Stimulated activated CD4-positive, alpha-beta T cell treated with anti-CD3 and anti-CD28 coated beads, TNF-alpha, amount 100 ng/mL, for 1 hour (primary cell): ENCODE measurements at places on chromosomes 12 and 14.

DNA sequence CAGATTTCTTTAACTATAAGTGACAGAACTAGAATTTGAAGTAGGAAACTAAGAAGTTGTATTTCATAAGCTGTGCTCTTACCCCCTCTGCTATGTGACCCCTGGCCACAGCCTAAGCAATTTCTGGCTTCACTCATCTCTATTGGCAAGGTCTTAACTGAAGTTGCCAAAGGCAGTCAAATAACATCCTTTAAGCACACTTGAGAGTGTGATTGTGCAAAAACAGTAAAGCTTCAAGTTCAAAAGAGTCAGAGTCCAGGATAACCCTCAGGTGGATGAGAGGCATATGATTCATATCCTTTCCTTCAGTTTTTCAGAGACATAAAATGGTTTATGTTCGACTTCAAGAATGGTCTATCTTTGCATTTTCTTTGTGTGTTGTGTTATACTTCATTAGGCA, 45.2 kb downstream of the GRIP1 start:
- DNase-seq: no peak

DNA sequence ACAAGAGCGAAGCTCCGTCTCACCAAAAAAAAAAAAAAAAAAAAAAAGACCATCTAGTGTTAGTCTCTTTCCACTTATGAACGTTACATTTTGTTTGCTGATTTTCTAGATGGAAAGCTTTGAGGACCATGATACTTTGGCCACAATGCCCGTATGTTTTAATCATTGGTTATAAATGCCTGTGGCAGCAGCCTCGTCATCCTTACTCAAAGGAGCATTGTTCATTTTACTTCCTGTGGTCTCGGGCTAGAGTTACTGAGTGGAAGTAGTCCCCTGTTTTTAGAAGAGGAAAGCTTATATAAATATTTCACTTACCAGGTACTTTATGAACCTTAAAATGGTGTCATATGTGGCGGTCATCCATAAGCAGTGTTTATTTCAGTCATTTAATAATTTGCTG, 359.9 kb downstream of the AEBP2 start:
- no peak for DNase-seq

DNA sequence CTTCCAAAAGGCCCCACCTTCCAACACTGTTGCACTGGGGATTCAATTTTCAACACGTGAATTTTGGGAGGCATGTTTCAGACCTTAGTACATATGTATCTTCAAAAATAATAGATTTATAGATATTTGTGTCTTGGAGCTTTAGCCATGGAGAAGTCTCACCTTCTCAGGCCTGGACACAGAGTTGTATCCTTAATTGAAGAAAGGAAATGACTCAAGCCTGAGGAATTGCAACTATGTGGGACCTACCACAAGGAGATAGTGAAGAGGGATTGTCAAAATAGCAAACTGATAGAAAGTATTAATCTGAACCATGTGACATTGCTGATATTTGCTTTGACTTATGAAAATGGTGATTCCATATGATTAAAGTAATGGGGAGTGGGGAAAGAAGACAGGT, 89.8 kb downstream of the ACSS3 start:
- DNase-seq: no peak

- DNase-seq: no peak
Measured at GRCh38 chr14:24289649-24290280, 9.8 kb downstream of the DHRS1 start.

GRCh38 chr14:101559624-101560533, 1.4 kb upstream of the DIO3 start:
- no peak for DNase-seq

- DNase-seq: no peak
Measured at GRCh38 chr14:50791201-50791600, 39.8 kb downstream of the NIN start.

DNA sequence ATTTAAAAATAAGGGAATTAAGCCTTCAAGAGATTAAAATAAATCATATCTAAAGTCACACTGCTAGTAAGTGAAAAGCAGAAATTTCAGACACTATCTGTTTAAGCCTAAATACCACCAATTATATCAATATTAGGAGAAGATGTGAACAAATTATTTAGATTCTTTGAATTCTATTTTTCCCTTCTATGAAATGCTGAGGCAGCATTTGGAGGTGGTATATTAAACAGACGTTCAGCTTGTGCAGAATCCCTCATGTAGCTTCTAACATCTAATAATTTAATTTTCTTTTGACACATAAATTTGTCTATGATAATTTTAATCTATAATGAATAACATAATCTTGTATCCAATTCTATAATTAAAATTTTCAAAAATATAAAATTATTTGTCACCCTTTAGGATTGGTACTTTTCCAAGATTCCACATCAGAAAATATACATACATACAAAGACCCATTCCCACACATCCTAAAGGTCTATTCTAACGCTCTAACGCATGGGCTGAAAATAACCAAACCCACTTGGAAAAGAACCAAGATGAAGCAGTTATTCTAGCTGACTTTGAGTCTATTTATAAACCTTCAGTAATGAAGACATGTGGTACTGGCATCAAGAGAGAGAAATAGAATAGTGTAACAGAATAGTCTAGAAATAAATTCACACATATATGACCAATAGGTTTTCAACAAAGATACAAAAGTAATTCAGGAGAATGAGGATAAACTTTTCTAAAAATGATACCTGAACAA, 751.8 kb downstream of the GALC start:
- DNase-seq: no peak

GRCh38 chr14:80078501-80078900, 132.8 kb downstream of the DIO2 start:
- DNase-seq: no peak

DNA sequence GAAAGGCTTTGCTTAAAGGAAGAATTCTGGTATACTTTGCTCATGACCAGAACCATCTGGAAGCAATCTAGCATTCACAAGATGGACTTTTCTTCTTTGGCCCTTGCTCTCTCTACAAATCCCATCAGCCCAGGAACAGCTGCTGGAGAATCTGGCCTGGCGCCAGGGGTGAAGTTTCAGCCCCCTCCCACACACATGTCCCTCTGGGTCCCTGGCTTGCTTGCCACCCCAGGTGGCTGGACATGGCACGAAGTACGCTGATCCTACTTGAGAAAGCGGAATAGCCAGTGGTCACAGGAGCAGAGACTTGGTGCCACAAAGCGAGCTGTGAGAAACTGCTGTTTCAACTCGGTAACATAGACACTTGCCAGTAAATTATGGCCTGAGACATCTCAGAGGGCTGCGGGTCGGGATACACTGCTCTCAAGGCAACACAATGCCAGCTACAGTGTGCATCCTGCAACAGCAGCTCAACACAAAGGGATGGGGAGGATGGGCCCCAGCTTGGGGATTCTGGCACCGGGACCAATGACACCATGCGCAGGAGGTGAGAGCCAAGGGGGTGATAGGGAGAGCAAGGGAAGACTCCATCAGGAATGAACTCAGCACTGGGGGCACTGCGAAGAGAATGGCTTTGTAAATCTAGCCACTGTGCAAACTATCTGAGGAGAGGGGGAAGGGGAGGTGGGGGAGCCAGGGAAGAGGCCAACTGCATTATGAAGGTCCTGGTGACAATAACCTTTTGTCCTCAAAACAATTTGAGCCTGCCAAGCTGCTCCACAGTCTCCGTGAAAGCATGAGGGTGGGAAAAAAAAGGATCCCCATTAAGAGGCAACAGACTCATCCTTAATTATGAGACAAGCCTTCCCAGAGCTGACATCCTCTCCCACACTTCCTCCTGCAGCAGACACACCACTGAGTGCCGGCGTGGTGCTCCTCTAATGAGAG, 219.9 kb downstream of the PPM1H start:
- no peak for DNase-seq

DNA sequence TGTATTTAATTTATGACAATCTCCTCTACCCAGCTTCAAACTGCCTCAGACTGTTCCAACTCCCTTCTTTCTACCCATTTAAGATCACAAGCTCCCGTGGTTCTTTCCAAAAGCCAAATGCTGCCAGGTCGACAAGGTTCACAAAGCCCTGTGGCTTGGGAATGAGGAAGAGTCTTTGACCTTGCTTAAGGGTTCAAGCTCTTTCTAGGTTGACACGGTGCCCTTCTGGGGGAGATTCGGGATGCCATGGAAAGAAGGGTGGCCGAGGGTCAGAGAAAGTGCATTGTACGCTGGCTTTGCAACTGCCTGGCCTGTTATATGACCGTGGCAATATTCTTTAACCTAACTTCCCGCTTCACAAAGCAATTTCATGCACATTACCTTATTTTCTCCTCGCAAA, 239.3 kb downstream of the ANO2 start:
- no peak for DNase-seq

- DNase-seq: no peak
Measured at GRCh38 chr12:112826011-112826410, 34.5 kb downstream of the RPH3A start.

DNA sequence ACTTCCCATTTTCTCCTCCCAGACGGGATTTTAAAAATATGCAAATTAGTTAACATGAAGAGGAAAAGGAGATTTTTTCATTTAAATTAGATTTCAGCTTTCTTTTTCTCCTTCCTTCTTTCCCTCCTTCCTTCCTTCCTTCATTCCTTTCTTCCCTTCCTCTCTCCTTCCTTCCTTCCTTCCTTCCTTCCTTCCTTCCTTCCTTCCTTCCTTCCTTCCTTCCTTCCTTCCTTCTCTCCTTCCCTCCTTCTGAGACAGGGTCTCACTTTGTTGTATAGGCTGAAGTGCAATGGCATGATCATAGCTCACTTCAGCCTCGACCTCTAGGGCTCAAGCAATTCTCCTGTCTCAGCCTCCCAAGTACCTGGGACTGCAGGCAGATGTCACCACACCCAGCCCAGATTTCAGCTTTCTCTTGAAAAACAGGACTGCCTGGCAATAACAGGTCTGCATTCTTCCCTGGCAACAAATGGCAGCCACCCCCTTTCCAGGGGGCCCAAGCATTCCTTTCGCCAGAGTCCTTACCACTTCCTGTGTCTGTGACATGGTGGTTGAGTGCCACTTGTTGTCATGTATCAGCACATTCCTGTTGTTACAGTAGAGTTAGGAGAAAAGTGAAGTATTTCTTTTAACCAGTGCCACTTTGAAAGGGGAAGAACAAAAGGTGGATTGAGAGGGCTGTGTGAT, 119.1 kb downstream of the PTPN11 start:
- DNase-seq: no peak

- no peak for DNase-seq
Measured at GRCh38 chr12:3129301-3130056, 52.3 kb downstream of the TSPAN9 start.

- DNase-seq: no peak
Measured at GRCh38 chr14:83255727-83256090, 1722.1 kb upstream of the SEL1L start.

- DNase-seq: no peak
Measured at GRCh38 chr14:76636602-76637001, 124.7 kb upstream of the VASH1 start.

DNA sequence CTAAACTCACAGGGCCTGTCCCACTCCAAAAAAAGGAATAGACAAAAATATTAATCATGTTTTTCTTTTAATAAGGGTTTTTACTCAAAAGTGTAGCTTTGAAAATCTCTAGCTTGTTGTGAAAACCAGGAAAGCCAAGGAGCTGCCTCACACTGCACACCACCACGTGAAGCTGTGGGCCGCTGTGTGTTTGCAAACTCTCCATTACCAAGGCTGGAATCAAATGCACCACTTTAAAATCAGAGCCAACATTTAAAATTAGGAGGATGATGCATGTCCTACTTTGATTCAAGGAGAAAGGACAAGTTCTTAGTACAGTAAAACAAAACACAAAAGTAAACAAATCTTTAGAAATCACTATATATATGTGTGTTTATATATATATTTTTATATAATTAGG, 83.0 kb downstream of the SETD3 start:
- no peak for DNase-seq

GRCh38 chr12:58139894-58140293, 198.5 kb downstream of the ATP23 start:
- DNase-seq: no peak
